NCI-H460 (cell line): ENCODE measurements at places on chromosomes 3 and 15. TPM values are rescaled to one million over a fixed set of nuclear protein-coding genes. Genes with fewer than 3 reads are reported as not detected.

The UPK1B gene
- total RNA-seq, result not detected in 2 replicates

The SLITRK3 gene
- total RNA-seq, result not detected in 2 replicates

The PARP15 gene
- not detected in 2 replicates for total RNA-seq

The XCR1 gene
- not detected in 2 replicates for total RNA-seq

The SKIL gene
- 28.1 and 33.4 TPM in 2 replicates for total RNA-seq

The GOLGA8H gene
- 1.1 and 2.3 TPM in 2 replicates for total RNA-seq

The FRMD5 gene
- total RNA-seq, result not detected in 2 replicates

The TMEM39A gene
- total RNA-seq, result 31.9 and 36.6 TPM in 2 replicates

The ADAMTS7 gene
- 1.8 and 2.1 TPM in 2 replicates for total RNA-seq

The GABRA5 gene
- not detected in 2 replicates for total RNA-seq

The PPIP5K1 gene
- total RNA-seq, result 10.7 and 12.7 TPM in 2 replicates

The NEK10 gene
- 1.4 and 1.5 TPM in 2 replicates for total RNA-seq

The ECE2 gene
- total RNA-seq, result not detected in 2 replicates

The PLSCR2 gene
- 0.43 TPM in 1 of 2 replicates, not detected in the other for total RNA-seq

The GPR15 gene
- total RNA-seq, result not detected in 2 replicates

The PAQR9 gene
- total RNA-seq, result 0.29 and 0.47 TPM in 2 replicates

The MLF1 gene
- total RNA-seq, result 6.6 and 8.5 TPM in 2 replicates

DNA sequence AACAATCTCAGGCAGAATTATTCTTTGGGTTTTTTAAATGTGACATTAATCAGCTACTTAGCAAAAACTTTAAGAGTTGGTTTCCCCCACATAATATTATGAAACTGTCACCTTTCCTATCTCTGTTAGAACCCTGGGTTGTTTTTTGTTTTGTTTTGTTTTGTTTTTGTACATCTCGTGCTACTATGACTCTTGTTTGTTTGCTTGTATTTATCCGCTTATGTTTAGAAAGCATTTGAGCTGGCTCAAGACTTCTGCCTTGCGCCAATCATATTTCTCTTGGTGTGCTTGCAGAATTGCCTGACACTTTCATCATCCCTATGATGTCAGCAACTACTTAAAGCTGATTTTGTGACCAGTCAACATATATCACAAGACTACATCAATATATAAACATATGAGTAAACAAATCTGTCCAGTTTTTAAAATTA, 116.9 kb downstream of the DCLK3 start:
- peak; percentile 92 for DNase-seq

DNA sequence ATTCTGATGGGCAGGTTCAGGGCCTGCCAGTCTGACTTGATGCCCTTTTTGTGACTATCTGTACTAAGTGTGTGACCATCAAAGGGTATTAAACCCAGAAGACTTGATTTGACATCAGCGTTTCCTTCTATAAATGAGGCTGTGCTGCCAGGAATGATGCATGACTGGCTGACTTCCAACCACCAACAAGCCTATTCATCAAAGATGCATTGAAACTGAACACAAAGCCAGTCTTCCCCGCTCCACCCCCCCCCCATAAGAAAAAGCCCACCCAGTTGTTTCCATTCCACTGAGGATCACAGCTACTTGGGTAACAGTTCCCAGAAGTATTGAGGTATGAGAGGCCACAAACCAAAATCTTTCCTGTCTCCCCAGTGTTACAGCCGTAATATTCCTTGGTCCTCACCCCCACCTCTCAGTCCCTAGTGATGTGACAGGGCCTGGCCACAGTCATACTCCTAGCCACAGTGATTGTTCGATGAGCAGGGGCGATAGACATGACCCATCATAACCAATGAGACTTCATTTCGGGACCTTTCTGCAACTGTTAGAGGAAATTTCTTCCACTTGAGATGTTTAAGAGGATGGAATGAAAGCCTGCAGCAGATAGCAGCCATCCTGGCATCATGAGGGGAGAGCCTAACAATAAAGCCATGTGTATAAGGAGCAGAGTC, 22.6 kb downstream of the SH3BP5 start:
- DNase-seq, result no peak

DNA sequence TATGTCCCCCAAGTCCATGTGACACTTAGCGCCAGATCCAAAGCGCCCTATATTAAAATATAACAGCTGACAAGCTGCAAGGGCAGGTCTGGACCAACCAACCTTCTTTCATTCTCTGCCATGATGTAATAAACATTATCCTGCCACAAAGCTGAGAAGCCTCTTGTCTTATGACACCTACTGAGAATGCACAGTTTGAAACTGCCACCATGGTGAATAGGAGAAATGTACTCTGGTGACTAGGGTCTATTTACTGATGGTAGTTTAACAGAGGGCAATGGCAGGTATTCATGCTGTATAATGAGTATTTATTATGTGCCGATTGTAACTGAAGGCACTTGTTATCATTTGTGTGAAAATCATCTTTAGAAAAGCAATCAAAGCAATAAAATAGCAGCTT, 634.0 kb downstream of the OTOL1 start:
- no peak for DNase-seq

DNA sequence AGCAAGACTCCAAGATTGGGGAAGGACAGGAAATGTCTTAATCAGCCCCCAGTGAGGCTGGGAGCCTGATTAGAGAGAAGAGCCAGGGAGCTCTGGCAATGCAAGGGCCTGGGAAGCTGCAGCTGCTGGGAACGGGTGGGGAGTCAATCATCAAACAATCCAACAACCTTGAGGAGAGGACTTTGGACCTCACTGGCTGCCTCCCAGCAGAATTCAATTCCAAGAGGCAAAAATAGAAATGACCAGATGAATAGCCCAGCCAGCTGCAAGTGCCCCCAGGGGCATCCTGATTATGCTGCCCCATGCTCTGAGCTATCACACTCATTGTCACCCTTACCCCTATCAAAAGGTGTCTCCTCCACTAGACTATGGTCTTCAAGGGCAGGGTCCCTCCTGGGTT, 6.1 kb upstream of the HOMER2 start:
- DNase-seq, result no peak

- DNase-seq, result peak; percentile 64
Observed at GRCh38 chr15:89361451-89362202, 27.0 kb upstream of the POLG start.

GRCh38 chr15:85745525-85746150, 49.1 kb downstream of the KLHL25 start:
- DNase-seq, result no peak

DNA sequence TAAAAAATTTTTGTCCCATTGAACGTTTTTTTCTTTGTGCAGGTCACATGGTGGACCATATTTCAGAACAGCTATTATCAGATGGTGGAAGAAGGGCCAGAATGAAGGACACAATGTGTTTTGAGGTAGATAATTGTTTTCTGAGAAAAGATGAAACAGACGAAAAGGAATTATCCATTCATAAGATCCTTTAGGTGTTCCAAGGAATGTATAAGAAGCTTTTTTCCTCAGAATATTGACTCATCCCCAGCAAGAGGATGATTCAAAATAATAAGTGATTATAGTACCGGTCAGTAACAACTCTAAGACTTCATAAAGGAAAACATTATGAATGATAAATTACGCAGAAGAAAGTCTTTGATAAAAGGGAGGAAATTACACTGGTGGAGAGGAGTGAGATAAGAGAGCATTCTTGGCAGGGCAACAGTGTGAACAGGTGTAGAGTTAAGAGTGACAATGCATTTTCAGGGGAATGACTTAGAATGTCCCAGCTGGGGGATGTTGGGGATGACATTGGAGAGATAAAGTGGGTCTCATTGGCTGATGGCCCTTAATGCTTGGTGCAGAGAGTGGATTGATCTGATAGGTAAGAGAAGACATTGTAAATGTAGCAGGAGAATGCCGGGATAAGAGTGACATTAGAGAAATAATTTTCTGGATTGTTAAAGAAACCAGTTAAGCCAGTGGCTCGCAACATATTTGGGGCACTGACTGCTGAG, 27.0 kb upstream of the AQP9 start:
- DNase-seq, result no peak

DNA sequence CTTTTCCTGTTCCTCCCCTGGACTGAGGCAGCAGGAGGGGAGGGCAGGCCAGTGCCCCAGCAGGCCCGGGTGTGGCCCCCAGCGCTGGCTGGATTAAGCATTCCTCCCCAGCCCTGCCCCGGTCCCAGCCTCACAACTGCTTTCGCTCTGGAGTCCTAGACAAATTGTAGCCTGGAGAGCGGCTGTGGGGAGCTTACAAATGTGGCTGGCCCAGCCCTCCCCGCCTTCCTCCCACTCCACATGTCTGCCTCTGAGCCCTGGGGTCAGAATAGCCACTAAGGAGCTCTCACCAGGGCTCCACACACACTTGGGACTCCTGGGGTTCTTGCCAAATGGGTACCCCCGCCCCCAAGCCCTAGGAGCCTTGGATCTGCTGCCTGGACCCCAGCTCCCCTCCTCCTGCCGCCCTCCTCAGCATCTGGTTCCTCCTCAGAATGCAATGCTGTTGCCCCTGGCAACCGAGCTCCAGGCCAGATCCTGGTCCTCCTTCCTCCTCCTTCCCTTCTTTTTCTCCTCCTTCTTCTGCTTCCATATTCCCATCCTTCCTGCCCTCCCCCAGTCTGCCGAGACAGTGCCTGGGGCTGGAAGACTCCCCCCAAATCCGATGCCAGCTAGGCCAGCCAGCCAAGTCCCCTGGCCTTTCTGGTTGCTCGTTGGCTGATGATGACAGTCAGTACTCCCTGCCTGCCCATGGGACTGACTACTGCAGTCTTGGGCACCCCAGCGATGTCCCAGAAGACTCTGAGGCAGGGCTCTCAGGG, 91.1 kb downstream of the LINGO1 start:
- no peak for DNase-seq

GRCh38 chr15:87703327-87704111, 553.0 kb downstream of the NTRK3 start:
- no peak for DNase-seq

DNA sequence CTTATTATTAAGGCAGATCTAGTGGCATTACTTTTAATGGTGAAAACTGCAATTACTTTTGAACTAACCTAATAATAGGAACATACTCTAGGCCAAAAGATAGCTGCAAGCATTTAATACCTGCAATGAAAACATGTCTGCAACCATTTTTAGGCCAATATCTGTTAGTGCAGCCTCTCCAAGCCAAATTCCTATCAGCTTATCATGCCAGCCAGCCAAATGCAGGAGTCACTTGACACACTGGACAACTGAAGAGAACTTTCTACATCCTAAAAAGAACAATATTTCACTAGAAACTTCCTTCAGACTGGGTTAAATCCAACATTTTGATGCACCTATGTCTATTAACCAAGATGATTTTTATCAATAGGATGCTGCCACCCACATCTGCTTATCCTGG, 33.8 kb downstream of the CCDC54 start:
- DNase-seq, result no peak

DNA sequence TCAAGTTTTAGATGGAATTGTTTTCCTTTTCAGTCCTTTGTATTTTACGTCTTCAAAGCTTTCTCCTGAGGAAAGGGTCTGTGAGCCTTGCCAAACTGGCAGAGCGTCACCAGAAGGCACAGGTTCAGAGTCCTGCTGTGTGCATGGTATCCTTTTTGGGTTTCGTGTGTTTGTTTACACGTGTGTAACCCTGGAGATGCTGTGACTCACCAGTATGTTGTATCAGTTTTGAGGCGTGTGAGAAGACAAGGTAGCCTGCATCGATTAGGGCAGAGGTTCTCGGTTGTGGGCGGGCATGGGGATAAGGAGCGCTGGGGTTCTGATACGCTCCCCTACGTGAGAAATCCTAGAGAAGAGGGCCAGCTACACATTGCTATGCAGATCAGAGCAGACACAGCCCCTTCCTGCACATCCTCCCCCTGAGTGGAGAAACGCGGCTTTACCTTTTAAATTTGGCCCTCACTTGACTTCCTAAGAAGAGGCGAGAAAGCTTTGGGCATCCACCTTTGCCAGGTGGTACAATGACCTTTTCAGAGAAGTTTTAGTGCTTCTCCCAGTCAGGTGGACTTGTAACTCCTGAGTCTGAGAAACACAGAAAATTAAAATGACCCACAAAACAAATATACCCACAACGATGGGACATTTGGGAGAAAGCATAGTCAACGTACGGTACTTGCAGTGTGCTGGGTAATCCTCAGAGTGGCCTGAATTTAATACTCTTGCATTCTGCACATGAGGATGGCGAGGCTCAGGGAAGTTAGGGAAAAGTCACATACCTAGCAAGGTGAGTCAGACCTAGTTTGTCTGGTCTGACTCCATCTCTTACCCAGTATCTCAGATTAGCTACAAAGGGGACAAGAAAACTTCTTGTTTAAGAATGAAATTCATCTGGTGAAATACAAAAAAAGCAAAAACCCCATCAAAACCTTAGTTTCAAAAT, 38.1 kb downstream of the TRAK1 start:
- DNase-seq, result no peak

GRCh38 chr3:128448491-128448890, 18.2 kb downstream of the DNAJB8 start:
- DNase-seq, result no peak

GRCh38 chr3:19866751-19867347, 67.2 kb downstream of the EFHB start:
- peak; percentile 37 for DNase-seq

- DNase-seq, result no peak
Observed at GRCh38 chr3:168860592-168860991, 764.9 kb upstream of the GOLIM4 start.

- DNase-seq, result no peak
Observed at GRCh38 chr3:156630081-156630772, 44.2 kb upstream of the TIPARP start.

DNA sequence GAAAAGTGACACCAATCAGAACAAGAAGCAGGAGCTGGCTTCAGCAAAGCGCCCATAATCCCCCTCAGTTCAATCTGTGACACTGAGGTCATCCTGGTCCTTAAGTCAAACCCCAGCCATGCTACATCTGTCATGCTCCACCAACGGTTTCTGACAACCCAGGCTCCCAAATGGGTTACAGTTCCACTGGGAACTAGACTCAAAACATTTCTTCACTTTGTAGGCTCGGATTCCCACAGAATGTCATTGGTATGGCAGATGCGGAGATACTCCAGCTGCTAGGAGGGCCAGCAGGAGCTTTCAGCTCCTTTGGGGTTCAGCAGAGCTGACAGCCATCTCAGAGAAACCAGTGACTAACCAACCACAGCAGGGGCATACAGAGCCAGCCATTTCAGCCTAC, 48.9 kb downstream of the SUMF1 start:
- DNase-seq, result no peak

- DNase-seq, result no peak
Observed at GRCh38 chr15:35166730-35167359, 81.8 kb upstream of the NANOGP8 start.

DNA sequence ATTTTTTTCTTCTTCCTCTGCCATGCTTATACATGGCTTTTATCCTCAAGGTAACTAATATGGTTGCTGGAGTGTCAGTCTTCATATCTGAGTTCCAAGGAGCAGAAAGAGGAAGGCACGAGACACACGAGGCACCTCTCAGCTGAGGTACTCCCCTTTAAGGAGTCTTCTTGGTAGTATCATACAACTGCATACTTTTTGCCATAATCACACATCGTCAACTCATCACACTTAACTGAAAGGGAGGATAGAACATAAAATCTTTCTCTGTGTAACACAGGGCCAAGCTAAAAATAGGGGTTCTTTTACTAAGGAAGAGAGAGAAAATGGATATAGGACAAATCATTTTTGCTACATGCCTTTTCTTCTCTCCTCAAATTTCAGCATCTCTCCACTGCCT, 104.2 kb downstream of the OXSM start:
- DNase-seq, result no peak

- no peak for DNase-seq
Observed at GRCh38 chr15:99345832-99346462, 94.7 kb downstream of the LRRC28 start.

- no peak for DNase-seq
Observed at GRCh38 chr3:103127098-103127630, 692.3 kb downstream of the ZPLD1 start.
